ENCODE measurements at places on chromosomes 2 and 18. TPM values are rescaled to one million over a fixed set of nuclear protein-coding genes. Genes with fewer than 3 reads are reported as not detected.
A peak's percentile ranks its signal among the peaks of the same experiment; 100 is the strongest.

DNA sequence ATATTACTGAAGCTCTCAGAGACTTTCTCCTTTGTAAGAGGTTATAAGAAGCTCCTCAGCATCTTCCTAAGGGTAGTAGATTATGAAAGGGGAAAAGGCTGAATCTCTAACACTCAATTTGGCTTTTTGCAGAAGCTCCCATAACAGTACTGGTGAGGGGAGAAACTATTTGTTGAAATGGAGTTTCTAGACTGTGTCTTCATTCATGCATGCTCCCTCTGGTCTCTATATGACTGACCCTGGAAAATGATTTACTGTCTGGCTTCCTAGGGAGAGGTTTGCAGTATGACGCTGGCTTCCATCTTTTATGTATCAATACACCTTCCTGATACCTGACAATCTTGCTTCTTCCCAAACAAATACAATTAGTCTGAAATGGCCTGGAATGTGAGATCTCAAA, 63.9 kb downstream of the LDAH start:
- DNase-seq: no peak

GRCh38 chr2:197893403-197894177, 89.2 kb downstream of the PLCL1 start:
- no peak for DNase-seq

GRCh38 chr18:69686861-69687260, 260.8 kb downstream of the CD226 start:
- DNase-seq: no peak

- no peak for DNase-seq
These were observed 24.9 kb downstream of the COPS9 start for GRCh38 chr2:240111253-240111652.

DNA sequence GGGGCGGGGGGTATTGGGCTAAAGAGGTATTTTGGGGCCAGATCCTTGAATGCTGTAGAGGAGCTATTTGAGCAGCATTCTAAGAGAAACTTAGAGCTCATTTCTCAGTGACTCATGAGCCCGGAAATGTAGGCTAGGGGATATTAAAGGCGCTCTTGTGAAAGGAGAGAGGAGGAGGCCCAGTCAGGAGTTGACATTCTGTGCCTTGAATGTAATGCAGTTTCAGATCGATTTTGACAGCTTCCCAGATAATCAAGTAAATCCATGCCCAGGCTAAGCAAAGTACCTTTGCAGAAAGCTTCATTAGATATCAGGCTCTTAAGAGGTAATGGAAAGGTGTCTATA, 1.5 kb downstream of the CAB39 start:
- no peak for DNase-seq

DNA sequence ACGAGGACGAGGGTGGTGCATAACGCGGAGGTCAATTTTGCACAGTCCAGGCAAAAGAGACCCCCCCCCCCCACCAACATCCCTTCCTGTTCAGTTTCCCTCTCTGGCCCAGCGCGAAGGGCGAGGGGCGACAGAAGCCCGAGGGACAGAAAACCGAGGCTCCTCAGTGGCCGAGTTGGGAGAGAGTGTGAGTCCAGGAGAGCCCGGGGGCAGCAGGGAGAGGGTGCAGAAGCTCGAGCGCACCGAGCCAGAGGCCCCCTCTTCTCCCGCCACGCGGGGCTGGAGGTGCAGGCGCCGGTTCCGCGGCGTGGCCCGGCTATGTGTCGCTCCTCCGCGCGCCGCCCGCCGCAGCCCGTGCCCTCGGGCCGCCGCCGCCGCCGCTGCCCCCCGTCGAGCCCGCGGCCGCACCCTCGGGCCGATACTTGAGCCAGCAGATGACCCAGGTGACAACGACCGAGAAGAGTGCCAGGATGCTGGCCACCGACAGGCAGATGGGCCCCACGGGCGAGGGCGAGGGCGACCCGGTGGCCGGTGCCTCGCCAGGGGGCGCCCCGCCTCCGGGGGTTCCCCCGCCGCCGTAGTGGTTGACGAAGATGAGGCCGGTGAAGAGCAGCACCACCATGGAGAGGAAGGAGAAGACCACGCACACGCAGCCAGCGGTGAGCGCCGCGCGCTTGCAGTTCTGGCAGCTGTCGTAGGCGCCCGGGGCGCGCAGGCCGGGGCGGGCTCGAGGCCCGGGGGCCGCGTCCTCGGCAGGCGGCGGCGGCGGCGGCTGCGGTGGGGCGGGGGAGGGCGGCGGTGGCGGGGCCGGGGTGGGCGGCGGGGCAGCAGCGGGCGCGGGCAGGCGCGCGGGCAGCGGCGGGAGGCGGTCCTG, 20.2 kb upstream of the PAX3 start:
- DNase-seq: no peak

DNA sequence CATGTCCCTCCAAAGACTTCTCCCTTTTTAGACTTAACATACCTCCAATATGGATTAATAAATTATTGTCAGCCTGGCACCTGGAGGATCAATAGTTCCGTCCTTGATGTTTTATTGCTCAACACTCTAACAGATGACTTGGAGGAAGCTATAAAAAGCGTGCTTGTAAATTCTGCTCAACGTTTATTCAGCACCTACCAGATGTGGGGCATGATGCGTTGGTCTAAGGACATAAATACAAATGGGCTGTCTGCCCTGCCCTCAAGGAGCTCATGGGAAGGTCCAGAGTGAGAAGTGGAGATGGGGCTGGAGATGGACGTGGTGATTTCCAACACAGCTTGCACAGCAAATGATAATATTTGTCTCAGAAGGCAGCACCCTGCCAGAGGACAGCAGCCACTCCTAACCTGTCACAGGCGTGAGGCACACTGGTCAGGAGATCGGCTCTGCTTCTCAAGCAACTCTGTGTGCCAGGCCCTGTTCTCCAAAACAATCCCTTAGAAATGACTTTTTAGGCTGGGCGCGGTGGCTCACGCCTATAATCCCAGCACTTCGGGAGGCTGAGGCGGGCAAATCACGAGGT, 25.5 kb upstream of the ZCCHC2 start:
- no peak for DNase-seq

- DNase-seq: no peak
These were observed 440.8 kb upstream of the KLHL29 start for GRCh38 chr2:22944143-22944542.

- DNase-seq: peak; percentile 64
These were observed 67.4 kb downstream of the TNP1 start for GRCh38 chr2:216792222-216793021.

DNA sequence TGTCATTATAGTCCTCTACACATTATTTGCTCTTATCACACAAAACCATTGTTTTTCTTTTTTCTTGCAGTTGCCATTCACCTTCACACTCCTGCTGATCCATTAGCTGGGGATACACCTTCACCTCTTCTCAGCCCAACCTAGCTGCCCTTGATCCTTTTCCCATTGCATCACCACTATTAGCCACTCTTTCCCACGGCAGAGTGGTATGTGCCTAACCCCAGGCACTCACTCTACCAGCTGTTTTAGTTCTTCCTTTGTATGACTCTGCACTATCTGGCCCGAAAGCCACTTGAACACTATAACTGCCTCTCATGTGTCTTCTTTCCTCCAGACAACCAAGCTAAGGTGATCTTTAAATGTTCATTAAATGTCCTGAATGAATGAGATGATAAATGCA, 145.4 kb upstream of the PIK3C3 start:
- DNase-seq: no peak

- no peak for DNase-seq
These were observed 3.2 kb downstream of the STRN start for GRCh38 chr2:36963106-36963505.

GRCh38 chr2:202542142-202542541, 92.6 kb upstream of the FAM117B start:
- DNase-seq: peak; percentile 56

- DNase-seq: no peak
These were observed 214.0 kb downstream of the CYP26B1 start for GRCh38 chr2:71933467-71934319.

DNA sequence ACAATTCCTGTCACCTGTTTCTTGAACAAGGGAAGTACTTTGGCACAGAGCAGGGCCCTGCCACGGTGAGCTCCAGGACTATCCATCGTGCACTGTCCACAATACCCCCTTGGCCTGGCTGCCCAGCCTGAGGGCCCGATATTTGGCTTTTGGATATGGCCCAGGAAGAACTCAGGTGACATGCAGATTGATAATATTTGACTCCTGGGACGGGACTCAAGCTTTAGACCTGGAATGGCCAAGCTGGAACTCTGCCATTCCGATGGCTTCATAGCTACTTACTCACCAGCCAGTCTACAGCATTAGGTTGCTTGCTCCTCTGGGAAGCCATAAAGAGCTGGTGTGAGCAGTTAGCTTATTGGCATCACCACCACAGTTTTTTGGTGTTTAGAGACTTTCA, 26.6 kb downstream of the EML6 start:
- DNase-seq: no peak

GRCh38 chr2:127675331-127676261, at the start of gene LIMS2:
TSS of gene LIMS2 (minus strand) at chr2:127675530. CDS start at chr2:127675024, 506 bp downstream.
- DNase-seq: peak; percentile 66

DNA sequence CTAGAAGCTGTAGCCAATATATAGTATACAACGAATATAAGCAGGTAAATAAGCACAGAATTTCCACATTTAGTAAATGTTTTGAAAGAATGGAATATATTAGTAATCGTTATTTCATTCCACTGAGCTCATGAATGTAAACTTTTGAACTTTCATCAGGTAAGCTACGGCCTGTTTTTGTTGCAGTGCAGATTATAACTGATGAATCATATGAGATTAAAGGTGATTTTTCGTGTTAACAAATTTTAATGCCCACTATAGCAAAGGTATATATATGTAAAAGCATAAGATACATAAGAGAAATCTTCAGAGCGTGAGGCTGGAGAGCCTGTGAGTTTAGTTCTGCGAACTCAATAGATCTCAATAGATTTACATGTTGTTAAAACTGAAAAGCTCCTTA, 1.1 kb downstream of the SCYGR1 start:
- no peak for DNase-seq

- DNase-seq: no peak
These were observed 350.7 kb downstream of the PAX3 start for GRCh38 chr2:221948076-221948475.

GRCh38 chr18:74353169-74353775, 37.6 kb downstream of the C18orf63 start:
- peak; percentile 54 for DNase-seq

- DNase-seq: no peak
These were observed 43.5 kb downstream of the ATP8B1 start for GRCh38 chr18:57759650-57760049.

- peak; percentile 54 for DNase-seq
These were observed 30.7 kb upstream of the TXNDC2 start for GRCh38 chr18:9854801-9855676.

DNA sequence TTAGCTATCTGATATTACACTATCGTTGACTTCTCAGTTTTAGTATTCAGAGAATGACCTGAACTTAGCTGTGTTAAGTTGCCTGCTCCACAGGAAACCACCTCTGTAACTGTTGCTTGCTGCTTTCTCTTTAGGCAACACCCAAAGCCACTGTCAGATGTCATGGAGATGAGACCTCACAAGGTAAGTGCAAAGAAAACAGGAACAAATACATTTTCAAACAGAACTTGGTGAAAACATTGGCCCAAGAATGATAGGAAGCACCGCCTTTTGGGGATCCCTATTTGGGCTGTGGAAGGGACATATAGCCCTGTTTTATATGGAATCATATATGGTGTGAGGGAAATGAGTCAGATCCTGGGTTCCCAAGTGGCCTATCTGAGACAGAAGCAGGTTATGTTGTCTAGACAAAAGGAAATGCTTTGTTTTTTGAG, 143.4 kb downstream of the UBE2E3 start:
- DNase-seq: no peak

GRCh38 chr2:74199275-74199701, 873 bp downstream of the MTHFD2 start:
- DNase-seq: no peak

- no peak for DNase-seq
These were observed 138.0 kb downstream of the AGPS start for GRCh38 chr2:177530561-177530960.

- DNase-seq: no peak
These were observed 132.2 kb upstream of the RASGRP3 start for GRCh38 chr2:33344230-33344629.

DNA sequence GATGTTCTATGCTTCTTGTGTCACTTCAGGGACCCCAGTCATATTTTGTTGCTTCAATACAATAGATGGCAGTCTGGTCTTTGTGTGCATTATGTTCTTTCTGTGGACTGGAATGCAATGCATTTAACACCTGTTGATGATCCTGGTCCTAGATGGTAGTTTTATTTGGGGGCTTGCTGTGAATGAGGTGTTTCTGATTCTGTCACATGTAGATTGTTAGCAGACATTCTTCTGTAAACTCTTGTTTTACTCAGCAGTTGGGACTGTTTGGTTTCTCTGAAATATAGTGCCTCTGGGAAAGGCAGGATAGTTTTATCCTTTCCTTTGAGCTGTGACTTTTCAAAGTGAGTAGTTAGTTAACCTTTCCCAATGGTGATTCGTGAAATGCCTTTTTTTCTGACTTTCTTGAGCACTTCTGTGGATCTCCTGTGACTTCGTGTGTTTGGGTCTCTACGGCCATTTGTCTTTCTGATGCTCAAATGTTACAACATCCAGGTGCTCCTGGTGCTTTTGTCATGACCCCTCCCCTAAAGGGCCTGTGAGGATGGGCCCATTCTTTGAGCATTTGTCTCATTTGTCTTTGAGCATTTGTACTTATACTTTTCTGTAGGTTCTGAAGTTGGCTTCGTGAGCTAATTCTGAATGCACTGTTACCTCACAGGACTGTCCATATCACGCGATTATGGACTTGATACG, 20.8 kb downstream of the ADNP2 start:
- DNase-seq: no peak

DNA sequence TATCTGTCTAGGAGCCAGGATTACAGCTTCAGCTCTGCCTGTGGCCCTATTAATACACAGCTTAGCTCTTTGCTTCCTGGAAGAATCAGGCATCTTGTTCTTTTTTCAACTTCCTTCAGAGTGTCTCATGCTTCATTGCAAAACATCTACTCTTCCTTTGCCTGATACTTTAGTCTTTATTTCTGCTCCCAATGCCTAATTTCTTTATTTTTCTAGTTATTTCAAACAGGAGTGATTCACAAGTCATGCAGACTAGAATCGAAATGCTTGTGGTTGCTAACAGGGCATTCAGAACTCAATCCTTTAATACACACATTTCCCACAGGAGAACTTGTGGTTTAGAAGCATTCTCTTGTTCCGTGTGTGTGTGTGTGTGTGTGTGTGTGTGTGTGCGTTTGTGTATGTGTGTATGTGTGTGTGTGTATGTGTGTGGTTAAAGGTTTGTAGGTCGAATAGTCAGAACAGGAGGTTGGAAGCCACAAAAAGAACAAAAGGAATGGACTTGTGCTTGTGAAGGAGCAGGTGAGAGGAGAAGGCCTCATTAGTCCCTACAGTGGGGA, 28.3 kb upstream of the INSIG2 start:
- DNase-seq: no peak

- DNase-seq: no peak
These were observed 58.4 kb downstream of the KCTD18 start for GRCh38 chr2:200451511-200451910.

Gene AUP1
- 69.4 TPM for total RNA-seq

Gene KLHL41
- not detected for total RNA-seq

Gene ALPP
- not detected for total RNA-seq

Gene GAD1
- 1.6 TPM for total RNA-seq

Gene CKAP2L
- 8.8 TPM for total RNA-seq

Gene KCNJ13
- total RNA-seq: not detected

Gene CCDC178
- 15.0 TPM for total RNA-seq

Gene HNMT
- 66.2 TPM for total RNA-seq

Gene PPIL3
- 76.8 TPM for total RNA-seq

Gene ASB18
- not detected for total RNA-seq

Gene IL36G
- not detected for total RNA-seq
